ENCODE measurements at places on chromosomes 7 and 10.

- no peak for DNase-seq
Measured at GRCh38 chr10:6493521-6494441, 86.3 kb downstream of the PRKCQ start.

GRCh38 chr7:138816650-138817049, 18.7 kb upstream of the ATP6V0A4 start:
- DNase-seq = no peak

DNA sequence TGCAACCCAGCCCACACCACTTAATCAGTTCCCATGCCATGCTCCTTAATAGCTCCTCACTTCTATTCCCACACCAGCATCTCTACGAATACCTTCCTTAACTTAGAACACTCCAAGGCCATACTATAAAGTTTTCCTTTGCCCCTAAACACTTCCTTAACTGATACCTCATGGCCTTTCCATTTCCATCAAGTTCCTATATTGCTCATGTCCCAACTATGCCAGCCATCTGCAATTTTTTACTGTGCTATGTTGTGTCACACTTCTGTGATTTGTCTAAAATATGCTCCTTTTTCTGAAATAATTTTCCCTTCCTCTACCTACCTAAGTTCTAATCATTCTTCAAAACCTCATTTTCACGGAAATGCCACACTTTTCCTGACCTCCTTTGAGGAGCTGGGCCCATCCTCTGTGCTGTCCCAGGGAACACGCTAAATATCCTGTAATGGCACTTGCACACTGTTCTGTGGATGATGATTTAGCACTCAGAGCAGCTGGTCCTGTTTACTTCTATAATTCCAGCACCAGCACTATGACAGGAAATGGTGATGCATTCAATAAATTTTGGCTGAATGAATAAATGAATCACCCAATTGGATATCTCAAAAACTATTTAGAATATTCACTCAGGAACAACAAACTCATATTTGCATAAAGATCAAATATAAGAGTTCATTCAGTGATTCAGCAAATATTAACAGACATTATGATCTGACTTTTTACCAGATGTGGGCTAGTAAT, 266.5 kb upstream of the HGF start:
- DNase-seq = no peak

DNA sequence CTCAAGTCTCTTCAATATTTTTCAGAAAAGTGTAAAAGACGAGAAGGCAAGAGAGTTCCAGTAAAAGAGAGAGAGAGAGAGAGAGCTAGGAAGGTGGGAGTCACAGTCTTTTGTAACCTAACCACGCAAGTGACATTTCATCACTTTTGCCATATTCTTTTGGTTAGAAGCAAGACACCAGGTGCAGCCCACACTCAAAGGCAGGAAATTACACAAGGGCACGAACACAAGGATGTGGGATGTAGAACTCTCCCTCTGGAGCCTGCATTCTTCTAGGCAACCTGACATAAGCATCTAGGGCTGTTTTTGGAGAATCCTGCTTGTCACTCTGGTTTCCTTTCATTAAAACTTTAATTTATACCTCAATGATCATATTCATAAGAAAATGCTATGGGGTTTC, 1213.1 kb downstream of the DNAJB9 start:
- DNase-seq = no peak

DNA sequence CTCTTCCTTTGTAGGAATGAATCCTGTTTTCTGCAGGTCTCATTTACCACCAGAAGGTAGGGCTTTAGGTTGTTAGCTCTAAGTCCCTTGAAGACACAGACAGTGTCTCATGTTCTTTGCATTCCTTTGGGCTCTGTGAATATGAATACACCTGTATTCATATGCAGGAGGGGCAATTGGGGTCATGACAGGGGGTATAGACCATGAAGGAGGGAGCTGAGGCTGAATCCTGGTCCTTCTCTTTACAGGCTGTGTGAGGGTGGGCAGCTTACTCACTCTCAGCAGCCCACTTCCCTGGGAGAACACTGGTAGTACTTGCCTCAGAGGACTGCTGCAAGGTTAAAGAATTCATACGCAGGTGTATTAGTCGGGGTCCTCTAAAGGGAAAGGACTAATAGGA, 267.2 kb upstream of the MGMT start:
- no peak for DNase-seq

GRCh38 chr7:70884440-70884764, 247.5 kb upstream of the GALNT17 start:
- DNase-seq = no peak

GRCh38 chr7:16660702-16661464, 14.9 kb downstream of the BZW2 start:
- DNase-seq = no peak

DNA sequence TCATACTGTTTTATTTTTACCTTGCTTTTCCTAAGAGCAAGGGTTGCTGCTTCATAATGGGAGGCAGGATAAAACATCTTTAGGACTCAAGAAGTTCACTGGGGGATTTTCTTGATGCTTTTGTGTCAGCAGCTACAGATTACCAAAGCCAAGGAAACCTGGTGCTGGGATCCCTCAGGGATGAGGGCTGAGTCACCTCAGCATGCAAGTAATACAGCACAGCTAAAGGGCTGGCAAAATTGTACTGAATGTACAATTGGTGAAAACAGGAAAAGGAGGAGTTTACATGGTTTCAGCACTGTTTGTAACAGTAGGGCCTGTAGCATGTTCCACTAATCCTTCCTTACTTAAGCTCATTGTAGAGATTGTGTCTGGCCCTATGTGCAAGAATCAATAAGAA, 1056.8 kb downstream of the SORCS1 start:
- DNase-seq = no peak

GRCh38 chr7:151110941-151111645, 24.8 kb downstream of the AGAP3 start:
- DNase-seq = peak; percentile 29

GRCh38 chr7:71694665-71695064, 562.7 kb downstream of the GALNT17 start:
- DNase-seq = no peak

GRCh38 chr10:70060389-70060788, 7.7 kb downstream of the MACROH2A2 start:
- no peak for DNase-seq

DNA sequence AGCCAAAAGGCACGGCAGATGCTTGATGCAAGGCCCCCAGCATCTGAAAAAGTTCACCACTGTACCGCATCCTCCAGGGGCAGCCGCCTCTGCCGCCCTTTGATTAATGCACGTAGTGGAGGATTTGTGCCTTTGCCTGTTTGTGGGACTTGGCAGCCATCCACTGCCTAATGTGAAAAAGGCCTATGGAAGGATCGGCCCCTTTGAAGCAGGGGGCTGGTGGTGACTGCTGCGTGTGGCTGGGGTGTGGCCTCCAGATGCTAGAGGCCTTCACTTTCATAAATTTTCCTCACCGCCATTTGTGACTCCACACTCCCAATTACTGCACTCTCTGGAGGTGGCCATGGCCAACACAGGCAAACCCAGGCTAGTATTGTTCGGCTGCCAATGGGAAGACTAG, 226.0 kb downstream of the BMPER start:
- no peak for DNase-seq
